ENCODE measurements at places on chromosomes 2 and 18.

- peak; percentile 12 for DNase-seq
Measured at GRCh38 chr18:70261141-70261788, 27.6 kb upstream of the SOCS6 start.

DNA sequence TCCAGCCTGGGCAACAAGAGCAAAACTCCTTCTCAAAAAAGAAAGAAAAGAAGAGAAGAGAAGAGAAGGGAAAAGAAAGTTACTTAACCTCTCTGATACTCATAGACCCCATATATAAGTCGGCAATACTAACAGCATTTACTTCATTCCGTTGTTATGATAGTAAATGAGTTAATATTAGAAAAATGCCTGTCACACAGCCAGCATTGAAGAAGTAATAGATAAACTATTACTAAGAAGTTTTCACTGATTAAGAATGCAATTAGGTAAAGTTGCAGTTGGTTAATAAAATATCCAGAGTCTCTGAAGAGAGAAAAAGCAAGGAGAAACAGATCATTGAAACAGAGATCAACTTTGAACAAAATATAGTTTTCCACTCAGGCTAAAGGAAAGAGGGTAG, 161.3 kb upstream of the UBE2E3 start:
- DNase-seq = no peak

DNA sequence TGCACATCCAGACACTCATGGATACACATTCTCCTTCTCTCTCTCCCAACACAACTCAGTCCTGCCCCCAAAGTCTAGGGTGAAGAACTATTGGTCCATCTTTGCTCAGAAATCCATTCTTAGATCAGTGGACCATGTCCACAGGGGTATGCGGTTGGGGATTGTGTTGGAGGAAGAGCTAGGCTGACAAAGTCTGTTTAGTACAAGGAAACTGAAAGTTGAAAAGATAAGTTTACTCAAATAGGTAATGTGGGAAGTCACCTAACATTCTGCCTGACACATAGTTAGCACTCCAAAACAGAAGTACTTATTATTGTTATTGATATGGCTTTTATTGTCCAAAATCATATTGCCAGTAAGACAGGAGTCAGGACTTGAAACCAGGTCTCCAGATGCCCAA, 55.9 kb downstream of the ALK start:
- no peak for DNase-seq

DNA sequence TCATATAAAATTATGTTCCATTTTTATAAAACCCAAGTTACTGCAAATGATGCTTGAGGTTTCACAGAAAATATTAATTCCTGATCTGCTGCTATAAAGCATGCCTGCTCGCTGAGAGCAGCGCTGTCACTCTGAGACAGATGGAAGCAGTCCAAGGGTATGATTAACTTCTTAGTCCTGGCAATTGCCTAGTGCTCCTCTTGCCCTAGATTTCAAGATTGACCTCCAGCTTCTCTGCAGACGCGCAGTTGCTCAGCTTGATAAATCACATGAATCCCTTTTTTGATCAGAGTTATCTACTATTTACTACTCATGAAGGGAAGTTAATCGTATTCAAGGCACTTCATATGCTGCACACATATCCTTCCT, 154.6 kb upstream of the REV1 start:
- DNase-seq = peak; percentile 68

DNA sequence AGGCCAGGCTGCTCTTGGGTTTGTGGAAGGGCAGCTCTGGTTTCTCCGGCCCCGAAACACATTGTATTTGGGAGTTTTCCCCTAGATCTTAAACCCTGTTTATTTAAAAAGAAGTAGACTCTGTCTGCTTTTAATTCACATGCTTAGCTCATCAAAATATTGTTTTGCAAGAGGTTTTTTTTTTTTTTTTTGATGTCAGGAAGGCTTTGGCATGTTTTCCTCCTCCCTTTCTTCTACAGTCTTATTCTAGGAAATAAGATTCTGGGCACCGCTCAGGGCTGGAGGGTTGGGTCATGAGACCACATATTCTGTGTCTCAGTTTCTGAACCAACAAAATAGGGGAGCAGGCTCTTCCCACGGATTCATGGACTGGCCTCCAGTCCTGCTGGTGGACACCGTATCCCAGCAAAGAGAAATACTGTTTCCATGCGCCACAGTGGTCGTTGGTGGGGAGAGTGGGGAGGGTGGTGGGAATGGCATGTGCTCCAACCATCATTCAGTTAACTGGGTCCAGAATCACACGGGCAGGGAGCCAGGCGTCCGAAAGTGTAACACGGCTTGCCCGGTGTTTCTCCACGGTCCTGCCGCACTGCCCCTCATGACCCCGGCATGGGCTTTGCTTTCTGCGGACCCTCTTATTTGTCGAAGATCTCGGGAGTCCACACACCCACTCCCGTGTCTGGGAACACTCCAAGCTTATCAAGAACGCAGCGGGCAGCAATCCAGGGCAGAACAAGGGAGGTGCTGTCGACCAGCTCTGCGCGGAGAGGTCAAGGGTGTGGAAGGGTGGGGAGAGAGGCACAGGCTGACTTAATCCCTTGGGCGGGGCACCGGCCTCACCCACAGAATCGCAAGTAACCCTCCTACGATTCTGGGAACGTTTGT, 176.7 kb downstream of the GLI2 start:
- DNase-seq = no peak

DNA sequence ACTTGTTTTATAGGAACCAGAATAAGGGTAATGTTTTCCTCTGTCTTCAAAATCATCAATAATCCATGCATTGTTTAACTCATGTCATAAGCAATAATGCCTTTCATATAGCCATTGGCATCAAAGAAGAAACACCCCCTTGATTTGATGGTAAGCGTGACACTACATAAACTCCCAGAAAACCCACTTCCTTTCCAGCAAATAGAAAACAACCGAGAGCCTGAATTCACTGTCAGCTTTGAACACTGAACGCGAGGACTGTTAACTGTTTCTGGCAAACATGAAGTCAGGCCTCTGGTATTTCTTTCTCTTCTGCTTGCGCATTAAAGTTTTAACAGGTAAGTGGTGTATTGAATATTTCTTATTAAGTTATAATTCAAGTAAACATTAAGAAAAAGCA, at the start of gene ICOS:
ICOS (plus strand) TSS at position 229 of the 400 bp plus-strand sequence; CDS start at position 281, 52 bp downstream.
- no peak for DNase-seq

DNA sequence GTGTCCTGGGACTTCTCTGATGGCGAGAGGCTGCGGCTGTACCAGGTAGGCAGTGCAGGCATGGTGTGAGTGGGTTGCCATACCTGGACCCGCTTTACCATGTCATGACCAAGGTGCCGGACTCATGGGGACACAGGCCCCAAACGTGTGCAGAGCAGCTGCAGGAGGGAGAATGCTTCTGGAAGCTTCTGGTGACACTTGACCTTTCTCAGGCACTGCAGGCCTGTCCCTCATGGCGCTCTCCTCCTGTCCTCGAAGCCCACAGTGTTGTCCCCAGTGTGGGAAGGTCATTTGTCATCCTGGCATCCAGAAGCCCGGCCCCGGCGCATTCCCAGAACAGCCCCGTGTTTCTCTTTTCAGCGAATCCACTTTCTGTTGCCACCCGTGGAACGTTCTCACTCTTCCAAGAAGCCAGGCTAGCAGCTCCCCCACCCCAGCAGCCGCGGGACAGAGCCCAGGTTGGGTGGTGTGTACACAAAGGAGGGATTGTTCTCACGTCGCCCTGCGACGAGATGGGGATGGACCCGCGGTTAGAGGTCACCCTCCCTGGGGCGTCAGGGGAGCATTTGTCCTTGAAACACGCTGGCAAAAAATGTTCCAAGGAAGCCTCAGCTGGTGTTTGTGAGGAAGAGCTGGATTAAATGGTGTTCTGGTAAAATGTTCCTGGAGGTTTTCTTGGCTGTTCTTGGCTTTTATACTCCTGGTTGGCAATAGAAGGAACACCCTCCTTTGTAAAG, 43.7 kb downstream of the SH3BP4 start:
- DNase-seq = no peak

DNA sequence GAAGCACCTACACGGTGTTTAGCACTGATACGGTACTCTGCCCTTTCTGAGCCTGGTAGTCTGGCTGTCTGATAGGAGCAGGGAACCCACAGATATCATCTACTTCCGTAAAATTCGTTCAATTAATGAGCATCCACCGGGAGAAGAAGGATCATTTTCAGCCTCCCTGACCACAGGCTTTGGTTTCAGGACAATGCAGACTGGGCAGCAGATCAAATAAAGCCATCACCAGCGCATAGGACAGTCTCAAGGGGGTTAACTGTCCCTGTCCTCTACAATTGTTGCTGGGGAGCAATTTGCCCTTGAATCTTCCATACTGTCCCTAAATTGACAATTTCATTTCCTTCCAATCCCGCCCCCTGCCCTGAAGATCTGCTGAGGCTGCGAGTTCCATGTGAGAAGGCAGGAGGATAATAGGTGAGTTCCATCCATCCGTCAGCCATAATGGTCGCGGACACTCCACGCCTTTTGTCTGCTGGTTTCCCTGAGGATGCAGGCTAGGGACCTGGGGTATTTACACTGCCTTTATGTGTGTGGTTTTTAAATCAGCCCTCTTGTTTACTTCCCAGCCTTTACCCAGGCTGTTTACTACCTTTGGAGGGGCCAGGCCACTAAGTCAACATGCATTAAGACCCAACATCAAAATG, 110.0 kb downstream of the MYCN start:
- peak; percentile 47 for DNase-seq

DNA sequence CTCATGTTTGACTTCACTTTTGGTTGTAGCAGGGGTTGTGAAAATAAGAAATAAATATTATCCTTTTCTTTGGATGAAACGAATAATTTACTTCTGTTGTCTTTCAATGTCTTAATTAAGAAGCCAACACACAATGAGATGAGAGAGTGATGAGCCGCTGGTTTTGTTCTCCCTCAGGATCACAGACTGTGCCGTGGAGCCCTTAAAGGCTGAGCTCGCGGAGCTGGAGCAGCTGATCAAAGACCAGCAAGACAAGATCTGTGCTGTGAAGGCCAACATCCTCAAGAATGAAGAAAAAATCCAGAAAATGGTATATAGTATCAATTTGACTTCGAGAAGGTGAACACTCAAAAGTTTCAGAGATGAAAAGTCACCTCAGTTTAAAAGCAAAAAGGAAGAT, 28.1 kb upstream of the ASB1 start:
- DNase-seq = no peak

- no peak for DNase-seq
Measured at GRCh38 chr2:179646173-179646769, 215.1 kb downstream of the ZNF385B start.

DNA sequence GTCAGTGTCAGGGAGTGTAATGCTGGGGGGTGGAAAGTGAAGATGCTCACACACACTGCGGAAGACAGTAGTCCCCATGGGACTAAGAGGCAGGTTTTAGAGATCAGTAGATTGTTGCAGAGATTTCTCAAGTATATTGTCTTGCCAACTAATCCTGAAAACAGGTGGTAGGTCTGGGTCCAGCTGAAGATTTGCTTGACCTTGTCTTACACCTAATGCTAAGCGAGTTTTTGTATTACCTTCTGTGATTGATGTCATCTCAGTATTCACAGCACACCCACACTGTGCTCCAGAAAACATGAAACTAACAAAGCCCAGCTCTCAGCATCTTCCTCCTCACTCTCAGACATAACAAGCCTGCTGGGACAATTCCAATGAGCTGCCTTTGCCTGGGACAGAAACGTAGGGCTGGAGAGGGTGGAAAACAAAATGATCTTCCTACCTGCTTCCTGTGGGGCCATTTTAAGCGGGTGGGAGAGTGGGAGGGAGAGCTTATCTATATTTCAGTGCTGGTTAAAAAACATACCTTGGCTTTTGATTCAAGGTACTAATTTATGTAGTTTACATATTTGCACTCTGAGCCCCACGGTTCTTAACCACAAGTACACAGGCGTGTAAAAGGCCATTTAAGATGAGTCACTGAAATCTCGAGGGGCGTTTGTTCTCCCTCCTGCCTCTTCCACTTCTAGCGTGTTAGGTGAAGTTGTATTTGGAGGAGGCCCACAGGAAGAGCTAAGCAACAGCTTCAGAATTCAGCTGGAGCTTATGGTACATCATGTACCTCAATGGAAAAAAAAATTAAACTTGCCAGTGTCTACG, 23.1 kb upstream of the RBMS1 start:
- no peak for DNase-seq

DNA sequence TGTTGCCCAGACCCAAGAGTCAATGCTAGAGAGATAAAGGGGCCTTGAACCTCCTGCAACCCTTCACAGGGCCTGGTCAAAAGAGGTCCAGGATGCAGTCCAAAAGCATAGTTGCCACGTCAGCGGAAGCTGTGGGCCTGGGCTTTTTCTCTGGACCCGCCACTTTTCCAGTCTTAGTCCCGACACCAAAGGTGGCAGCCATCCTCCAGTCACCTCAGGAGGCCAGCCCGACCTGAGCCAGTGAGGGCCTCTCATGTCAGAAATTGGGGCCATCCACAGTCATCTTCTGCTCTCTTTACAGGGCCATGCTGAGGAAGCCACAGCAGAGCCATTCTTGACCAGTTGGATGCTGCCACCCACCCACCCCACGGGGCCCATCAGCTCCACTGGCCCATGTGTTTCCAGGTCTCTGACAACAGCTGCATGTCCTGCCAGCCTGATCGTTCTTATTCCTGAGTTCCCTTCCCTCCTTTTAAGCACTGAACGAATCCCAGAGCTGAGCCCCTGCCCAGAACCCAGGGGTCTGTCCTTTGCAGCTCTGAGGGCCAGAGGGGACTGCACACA, 34.1 kb upstream of the KLHL29 start:
- no peak for DNase-seq

DNA sequence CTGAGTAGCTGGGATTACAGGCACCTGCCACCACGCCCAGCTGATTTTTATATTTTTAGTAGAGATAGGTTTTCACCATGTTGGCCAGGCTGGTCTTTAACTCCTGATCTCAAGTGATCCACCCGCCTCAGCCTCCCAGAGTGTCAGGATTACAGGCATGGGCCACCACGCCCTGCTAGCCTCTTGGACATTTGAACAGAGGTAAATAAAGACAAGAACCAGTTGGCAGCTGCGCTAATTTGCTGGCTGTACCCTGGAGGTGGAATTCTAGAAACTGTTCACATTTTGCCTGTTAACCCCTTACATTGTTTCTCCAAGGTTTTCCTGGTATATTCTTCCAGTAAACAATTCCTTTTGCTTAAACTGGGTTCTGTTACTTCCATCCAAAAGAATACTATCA, 132.9 kb downstream of the CDH2 start:
- no peak for DNase-seq

DNA sequence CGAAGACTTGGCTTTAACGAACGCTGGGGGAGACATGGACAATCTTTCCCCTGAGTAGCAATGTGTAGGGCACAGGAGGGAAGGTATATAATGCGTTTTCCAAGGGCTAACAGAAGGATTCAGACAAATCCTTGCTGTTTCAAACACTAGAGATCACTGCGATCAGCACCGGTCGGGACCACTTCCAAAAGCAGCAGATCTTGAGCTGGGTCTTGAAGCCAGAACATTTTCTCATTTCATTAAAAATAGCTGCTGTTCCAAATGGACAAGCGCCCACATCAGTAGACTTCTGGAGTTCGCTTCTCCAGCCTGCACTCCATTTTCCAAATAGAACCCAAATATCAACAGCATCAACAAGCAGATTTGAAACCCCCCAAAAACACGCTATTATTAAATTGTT, 65.1 kb upstream of the MAPRE2 start:
- DNase-seq = no peak

GRCh38 chr18:3753106-3753505, 303.1 kb downstream of the TGIF1 start:
- DNase-seq = no peak
